Brain (organoid and tissue), 16 donors: ENCODE measurements at places on chromosomes 13 and 19. TPM values are rescaled to one million over a fixed set of nuclear protein-coding genes. Genes with fewer than 3 reads are reported as not detected.
A peak's percentile ranks its signal among the peaks of the same experiment; 100 is the strongest.

DNA sequence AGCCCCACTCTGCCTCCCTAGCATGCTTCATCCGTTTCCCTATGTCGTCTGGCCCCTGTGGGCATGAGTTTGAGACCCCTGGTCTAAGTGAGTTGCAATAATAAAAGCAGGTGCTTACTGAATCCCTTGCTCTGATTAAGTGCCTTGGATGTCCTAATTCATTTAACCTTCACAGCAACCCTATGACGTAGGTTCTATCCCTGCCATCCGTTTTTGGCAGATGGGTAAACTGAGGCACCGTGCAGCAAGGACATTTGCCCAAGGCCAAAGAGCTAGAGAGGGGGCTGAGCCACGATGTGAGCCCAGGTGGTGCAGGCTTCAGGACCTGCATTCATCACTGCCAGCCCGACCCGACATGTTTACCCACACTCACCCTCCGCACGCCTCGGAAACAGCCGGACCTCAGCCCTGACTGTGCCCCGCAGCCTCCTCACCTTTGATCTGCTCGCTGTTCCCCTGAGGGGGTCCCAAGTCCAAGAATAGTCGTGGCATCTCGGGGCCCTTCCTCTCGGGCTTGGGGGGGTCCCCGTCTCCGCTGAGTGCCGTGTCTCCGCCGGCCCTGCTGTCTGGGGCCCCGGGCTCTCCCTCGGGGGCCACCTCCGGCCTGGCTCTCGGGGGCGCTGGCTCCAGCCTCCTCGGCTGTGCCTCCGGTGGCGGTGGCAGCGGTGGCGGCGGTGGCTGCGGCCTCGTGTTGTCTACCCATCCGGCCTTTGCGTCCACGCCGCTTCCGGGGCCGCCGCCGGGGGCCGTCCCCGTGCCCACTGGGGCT lies 14.5 kb downstream of the LMTK3 start:
- DNase-seq: no peak

GRCh38 chr13:26971990-26972887 lies 199.4 kb downstream of the USP12 start:
- peak; percentile 33 for DNase-seq

SEMA6B gene
- 39.1 TPM for polyA plus RNA-seq

SPRED3 gene
- 2.6 TPM for polyA plus RNA-seq

- peak; percentile 30 for DNase-seq
Measured at GRCh38 chr13:113762538-113762937, 3.5 kb downstream of the TMEM255B start.

MBD3L3 gene
- not detected for polyA plus RNA-seq

DNA sequence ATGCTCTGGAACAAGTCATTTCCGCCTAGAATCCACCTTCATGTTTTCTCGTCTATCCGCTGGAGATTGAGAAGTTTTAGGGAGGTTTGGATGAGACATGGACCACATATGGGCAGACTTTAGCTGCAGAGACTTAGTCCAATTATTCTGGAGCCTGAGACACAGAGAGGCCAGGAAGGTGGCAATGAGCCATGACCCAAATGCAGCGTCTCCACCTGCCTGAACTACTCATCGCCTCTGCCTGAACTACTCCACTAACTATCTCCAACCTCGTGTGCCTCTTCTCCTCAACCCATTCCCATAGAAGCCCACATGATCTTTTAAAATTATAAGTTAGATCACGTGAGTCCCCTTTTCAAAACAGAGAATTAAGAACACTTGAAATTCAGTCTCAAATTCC lies 5.6 kb downstream of the PLEKHA4 start:
- no peak for DNase-seq

DNA sequence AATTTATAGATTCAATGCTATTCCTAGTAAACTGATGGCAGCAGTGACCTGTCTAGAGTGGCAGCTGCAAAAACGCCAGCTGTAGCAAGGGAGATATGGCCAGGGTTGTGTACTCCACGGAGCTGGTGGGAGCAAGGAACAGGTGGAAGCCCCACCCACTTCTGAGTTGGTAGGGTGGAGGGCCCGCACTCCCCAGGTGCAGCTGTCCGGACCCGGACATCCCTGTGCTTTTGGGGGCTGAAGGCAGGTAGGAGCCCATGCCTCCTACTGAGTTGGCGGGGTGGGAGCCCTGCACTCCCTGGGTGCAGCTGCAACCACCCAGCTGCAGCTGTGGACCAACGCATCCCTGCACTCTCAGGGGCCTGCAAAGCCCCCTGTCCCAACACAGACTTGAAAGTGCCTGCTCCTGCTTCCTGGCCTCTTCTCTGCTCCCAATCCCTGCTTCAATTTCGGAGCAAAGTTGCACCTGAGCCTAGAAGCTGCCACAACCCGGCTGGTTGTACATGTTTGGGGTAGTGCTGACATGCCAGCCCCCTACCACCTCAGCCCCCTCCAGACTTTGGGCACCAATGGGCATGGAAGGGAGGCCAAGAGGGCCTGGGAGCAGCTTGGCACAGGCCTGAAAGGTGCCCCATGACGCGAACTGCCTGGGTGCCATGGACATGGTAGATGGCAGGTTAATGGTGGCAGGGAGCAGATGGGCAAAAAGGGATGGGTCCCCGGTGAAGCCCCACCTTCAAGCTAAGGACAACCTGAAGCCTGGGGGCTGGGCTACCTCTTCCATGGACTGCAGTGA lies 19.8 kb downstream of the UGGT2 start:
- DNase-seq: no peak

GPX4 gene
- polyA plus RNA-seq: 1,257 TPM

GRCh38 chr13:66362485-66362884 lies 867.7 kb downstream of the PCDH9 start:
- DNase-seq: no peak

GRCh38 chr13:22773465-22773864 lies 407.3 kb upstream of the SGCG start:
- no peak for DNase-seq

CYP2S1 gene
- polyA plus RNA-seq: 0.54 TPM
